HuH-7.5 (cell line): ENCODE measurements at places on chromosomes 3 and 15.

- DNase-seq = no peak
Observed at GRCh38 chr15:48416301-48416700, 85.1 kb downstream of the DUT start.

DNA sequence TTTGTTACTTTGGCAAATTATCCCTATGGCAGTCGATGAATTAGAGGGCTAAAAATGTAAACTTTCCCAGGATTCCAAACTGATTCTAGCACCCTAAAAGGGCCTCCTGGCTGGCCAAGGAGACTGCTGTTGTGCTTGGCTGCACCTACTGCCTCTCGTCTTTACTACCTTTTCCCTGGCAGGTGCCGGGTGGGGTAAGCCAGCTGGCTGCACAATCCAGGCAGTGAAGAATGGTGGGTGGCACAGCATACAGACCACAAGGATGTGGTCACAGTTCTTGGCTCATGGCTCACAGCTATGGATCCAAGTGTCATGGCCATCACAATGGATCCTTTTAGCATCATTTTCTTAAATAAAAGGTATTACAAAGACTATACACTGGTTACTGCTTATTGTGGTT, 20.7 kb upstream of the SLC25A26 start:
- no peak for DNase-seq

DNA sequence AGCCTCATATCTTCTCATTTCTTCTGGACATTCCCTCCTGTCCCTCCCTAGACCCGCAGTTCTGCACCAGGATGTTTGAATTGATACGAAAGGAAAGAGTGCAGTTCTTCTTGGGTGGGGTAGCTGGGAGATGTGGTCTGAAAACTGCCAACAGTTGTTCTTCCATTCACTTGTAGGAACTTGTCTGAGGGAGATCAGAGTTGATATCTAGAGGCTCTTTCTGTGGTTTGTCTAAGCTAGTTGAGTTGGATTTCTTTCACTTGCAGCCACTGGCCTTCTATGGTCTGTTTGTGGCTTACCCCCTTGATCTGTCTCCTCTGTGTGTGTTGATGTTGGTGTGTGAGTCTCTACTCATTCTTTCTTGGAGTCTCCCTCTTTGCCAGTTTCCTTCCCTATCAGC, 42.5 kb upstream of the PIK3CB start:
- DNase-seq = no peak

GRCh38 chr3:127851899-127852298, 29.6 kb upstream of the MGLL start:
- no peak for DNase-seq

GRCh38 chr3:121914081-121914998, 20.1 kb downstream of the SLC15A2 start:
- DNase-seq = no peak

- no peak for DNase-seq
Observed at GRCh38 chr15:72685301-72685924, 569 bp downstream of the HIGD2B start.

- DNase-seq = no peak
Observed at GRCh38 chr3:55675478-55675877, 188.4 kb upstream of the WNT5A start.

GRCh38 chr3:93843981-93844380, 129.7 kb downstream of the PROS1 start:
- DNase-seq = no peak
